ENCODE measurements at places on chromosomes 11 and 22.

DNA sequence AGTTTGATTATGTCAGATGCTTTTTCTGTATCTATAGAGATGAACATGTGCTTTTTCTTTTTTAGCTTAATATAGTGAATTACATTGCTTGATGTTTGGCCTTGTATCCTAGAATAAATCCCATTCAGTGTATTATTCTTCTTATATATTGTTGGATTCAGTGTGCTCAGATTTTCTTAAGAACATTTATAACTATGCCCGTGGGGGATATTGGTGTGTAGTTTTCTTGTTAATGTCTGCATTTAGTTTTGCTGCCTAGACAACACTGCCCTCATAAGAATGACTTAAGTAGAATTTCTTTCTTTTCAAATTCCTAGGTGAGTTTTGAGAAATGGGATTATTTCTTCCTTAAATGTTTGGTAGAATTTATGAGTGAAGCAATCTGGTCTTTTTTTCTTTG is 98.5 kb downstream of the TMEM135 start:
- no peak for DNase-seq

- DNase-seq = no peak
These were observed 420.0 kb downstream of the DYNC2H1 start for GRCh38 chr11:103529181-103529684.

- no peak for DNase-seq
These were observed 4.9 kb downstream of the IGF2 start for GRCh38 chr11:2134022-2135010.

DNA sequence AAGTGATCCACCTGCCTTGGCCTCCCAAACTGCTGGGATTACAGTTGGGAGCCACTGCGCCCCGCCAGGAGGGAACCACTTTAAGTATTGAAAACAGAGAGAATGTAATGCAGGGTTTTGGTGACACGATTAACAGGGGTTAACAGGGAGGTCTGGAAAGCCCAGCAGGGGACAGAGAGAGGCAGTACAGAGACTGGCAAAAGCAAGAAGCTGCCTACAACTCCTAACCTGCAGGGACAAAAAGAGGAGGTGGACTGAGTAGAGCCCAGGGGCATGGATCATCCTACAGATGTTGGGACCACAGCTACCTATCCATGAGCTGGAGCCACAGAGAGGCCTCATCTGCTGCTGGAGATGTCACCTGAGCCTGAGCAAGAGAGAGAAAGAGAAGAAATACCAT is 1.7 kb upstream of the SPINDOC start:
- DNase-seq = no peak

DNA sequence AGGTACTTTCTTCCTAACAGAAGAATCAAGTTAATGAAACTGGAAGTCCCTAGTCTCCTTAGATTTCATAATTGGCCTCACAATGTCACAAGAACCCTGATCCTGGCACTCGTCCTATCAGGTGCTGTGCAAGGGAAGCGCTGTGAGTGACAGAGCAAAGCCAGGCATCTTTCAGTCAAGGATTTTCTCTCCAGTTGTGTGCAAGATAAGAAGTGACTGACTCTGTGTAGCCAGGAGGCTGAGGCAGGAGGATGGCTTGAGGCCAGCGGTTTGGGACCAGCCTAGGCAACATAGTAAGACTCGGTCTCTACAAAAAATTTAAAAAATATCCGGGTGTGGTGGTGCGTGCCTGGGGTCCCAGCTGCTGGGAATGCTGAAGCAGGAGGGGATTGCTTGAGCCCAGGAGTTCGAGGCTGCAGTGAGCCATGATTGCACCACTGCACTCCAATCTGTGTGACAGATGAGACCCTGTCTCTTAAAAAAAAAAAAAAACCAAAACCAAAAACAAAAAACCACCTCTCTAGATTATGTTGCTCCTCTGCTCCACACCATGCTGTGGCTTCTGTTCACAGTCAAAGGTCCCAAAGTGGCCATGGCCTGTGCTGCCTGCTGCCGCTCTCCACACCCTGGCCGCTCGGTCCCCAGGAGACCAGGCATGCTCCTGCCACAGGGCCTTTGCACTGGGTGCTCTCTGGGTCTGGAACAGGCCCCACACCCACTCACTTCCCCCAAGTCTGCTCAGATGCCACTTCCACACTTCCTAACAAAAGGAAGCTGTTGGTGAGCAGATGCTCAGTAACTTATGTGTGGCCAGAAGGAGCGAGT is 54.2 kb upstream of the CLDN5 start:
- DNase-seq = no peak

GRCh38 chr11:65383778-65384177 is 1.3 kb upstream of the SLC25A45 start:
- no peak for DNase-seq

GRCh38 chr11:118180300-118180703 is 3.9 kb upstream of the SCN2B start:
- no peak for DNase-seq

- no peak for DNase-seq
These were observed 45.8 kb downstream of the PLAAT5 start for GRCh38 chr11:63445118-63445517.

DNA sequence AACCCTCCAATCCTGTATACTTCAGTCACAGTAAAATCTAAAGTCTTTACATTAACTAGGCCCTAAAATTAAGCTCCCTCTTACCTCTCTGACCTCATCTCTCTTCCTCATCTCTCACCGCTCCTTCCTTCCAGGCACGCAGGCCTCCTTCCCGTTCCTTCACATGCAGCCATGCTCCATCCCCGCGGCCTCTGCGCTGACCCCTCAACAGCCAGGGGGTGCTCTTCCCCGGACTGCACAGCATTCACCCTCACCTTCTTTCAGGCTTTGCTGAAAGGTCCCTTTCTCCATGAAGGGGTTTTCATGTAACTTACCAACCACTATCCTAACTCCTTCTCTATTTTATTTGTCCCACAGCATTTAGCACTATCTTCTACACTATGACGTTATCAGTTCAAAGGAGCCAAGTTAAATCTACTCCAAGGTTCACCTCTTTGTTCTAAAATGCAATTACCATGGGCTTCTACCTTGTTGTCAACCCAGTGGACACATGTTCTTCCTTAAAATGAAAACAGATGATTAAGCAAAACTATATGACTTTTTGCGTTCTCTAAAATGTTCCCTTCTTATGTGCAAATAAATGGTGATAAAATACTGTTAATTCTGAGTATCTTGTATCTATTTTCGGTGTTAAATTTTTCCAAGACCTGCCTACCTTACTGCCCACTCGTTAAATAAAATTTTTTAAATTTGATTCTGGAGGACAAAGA is 57.8 kb upstream of the APOA1 start:
- DNase-seq = peak; percentile 38

DNA sequence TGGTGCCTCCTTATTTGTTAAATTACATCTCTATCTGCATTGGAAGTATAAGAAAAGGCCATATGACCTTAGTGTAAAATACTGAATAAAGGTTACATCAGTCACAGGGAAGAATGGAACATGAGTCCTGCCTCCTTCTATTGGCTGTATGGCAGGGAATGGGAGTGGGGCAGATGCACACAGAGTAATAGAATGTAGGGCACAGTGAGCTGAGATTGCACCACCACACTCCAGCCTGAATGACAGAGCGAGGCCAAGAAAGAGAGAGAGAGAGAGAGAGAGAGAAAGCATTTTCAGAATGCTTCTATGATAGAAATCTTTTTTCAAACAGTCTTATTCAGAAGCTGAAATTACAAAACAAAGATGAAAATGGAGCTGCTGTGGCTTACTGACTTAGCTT is 58.8 kb downstream of the SLN start:
- no peak for DNase-seq

DNA sequence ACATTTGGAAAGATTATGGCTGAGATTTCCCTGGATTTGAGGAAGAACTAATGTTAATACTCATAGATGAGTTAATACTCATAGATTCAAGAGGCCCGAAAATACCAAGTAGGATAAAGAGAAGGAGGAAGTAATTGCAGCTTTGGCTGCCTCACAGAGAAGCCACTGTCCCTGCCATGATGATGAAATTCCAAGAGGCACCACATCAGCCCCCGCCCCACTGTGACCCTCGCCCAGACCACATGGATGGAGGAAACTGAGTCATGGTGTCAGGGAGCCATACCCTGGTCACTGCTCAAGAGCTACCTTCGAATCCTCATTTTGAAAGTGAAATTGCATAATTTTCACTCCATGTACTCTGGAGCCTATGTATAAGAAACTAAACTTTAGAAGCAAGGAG is 92.9 kb upstream of the SLC22A12 start:
- no peak for DNase-seq

- DNase-seq = no peak
These were observed 39.8 kb upstream of the HMGXB4 start for GRCh38 chr22:35217527-35217926.

- no peak for DNase-seq
These were observed 9.6 kb upstream of the PDE2A start for GRCh38 chr11:72683782-72684200.

DNA sequence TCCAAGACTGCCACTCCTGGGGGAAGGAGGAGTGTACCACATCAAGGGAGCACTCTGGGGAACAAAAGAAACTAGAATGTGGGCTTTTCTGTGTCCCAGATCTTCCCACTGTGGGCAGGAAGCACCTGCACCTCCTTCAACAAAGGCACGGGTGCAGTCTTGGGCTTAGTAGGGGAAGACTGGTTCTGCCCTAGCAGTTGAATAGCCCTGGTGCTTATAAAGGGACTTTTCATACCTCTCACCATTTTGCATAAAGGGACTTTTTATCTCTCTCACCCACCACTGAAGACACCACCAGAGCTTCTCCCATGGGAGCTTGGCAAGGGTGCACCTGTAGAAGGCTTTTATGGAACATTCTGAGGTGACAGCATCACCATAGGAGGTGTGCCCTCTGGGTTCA is 65.8 kb upstream of the MS4A8 start:
- DNase-seq = no peak

- no peak for DNase-seq
These were observed 187.5 kb downstream of the IGLL1 start for GRCh38 chr22:23392420-23393121.

GRCh38 chr11:1862588-1863351 is 9.9 kb downstream of the LSP1 start:
- DNase-seq = no peak

GRCh38 chr22:17990147-17990546 is 34.2 kb downstream of the MICAL3 start:
- DNase-seq = no peak

GRCh38 chr11:86460461-86461385 is 86.0 kb downstream of the CCDC81 start:
- DNase-seq = no peak

GRCh38 chr11:86933891-86934581 is 21.2 kb downstream of the FZD4 start:
- no peak for DNase-seq

DNA sequence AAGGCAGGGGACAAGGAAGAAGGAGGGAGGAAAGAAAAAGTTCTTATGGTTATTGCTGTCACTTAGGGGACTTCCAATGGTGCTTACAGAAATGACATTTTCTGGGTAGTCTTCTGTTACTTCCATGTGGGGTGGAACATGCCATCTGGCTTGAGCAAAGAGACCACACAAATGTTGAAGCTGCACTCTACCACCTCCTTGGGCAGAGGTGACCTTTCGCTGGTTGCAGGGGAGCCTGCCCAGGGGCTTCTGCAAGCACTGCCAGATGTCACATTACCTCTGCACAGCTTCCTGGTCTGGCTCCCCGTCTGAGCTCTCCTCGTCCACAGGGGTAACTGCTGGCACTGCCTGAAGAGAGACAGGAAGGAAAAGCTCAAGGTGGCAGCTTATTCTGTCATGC is 32.6 kb upstream of the APOA1 start:
- DNase-seq = no peak

- no peak for DNase-seq
These were observed at the start of gene DNAJC4 for GRCh38 chr11:64230171-64230984. Gene DNAJC4, plus strand, starts transcription at chr11:64230548. Its CDS starts 307 bp downstream, at chr11:64230855.

DNA sequence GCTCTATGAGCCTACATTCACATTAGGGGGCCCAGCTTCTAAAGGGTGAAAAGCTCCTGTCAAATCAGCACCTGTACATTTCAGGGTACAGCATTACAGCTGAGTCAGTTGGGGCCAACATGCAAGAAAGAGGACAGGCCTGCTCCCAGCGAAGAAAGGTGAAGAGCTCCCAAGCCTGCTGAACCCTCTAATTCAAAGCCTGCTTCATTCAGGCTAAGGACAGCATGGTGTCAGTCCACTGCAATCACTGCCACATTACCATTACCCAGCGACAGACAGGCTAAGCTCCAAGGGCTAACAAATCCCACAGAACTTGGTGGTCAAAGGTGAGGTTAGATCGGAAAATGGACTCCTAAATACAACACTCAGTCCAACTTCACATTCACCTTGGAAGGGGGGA is 65.4 kb upstream of the CHRM4 start:
- no peak for DNase-seq

- DNase-seq = no peak
These were observed 305.8 kb upstream of the NCAM1 start for GRCh38 chr11:112655371-112655770.

DNA sequence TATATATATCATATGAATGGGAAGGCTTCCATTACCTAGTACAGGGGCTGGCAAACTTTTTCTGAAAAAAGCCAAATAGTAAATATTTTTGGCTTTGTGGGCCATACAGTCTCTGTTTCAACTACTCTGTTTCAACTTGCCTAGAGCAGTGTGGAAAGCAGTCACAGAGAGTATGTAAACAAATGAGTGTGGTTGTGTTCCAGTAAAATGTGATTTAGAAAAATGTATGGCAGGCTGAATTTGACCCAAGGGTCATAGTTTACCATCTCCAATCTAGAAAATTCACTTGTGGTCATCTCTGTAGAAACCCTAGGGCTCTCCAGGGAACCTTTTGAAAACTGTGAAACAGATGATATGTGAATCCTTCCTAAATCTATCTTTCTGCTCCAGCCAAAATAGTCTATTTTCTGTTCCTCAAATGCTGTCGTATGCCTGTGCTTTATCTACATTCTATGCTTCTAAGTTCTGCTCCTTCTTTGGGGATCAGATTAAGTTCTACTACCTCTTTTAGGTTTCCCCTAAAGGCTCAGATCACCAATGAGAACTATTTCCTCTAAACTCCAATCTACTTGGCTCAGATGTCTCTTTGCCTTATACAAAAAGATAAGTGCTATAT is 356.2 kb downstream of the METTL15 start:
- no peak for DNase-seq

GRCh38 chr11:11366793-11367192 is 13.7 kb upstream of the CSNK2A3 start:
- DNase-seq = no peak

GRCh38 chr11:132814410-132814809 is 717.9 kb downstream of the OPCML start:
- DNase-seq = no peak

GRCh38 chr11:133508468-133508867 is 23.8 kb downstream of the OPCML start:
- no peak for DNase-seq

GRCh38 chr11:50192743-50193142 is 160.1 kb downstream of the OR4C45 start:
- DNase-seq = no peak

- no peak for DNase-seq
These were observed 47.8 kb downstream of the PARVB start for GRCh38 chr22:44071781-44072326.

- DNase-seq = no peak
These were observed 615.7 kb downstream of the INSC start for GRCh38 chr11:15730263-15730994.

GRCh38 chr22:18033204-18033998 is 9.0 kb upstream of the MICAL3 start:
- DNase-seq = no peak

Data from H1 (cell line).